ENCODE measurements at places on chromosomes 13 and 19. TPM values are rescaled to one million over a fixed set of nuclear protein-coding genes. Genes with fewer than 3 reads are reported as not detected.

GIPC3 gene
- 1.2 TPM for total RNA-seq

KLK10 gene
- not detected for total RNA-seq

FPR2 gene
- total RNA-seq = not detected

ZNF571 gene
- 5.9 TPM for total RNA-seq

SLITRK1 gene
- 0.21 TPM for total RNA-seq

FAM124A gene
- total RNA-seq = 1.8 TPM

ERICH4 gene
- not detected for total RNA-seq

LGALS14 gene
- total RNA-seq = not detected
